ENCODE measurements at places on chromosomes 12 and 14. TPM values are rescaled to one million over a fixed set of nuclear protein-coding genes. Genes with fewer than 3 reads are reported as not detected.
A peak's percentile ranks its signal among the peaks of the same experiment; 100 is the strongest.

- peak; percentile 42 for DNase-seq
These were observed 120.9 kb downstream of the TMEM132C start for GRCh38 chr12:128387811-128388422.

DNA sequence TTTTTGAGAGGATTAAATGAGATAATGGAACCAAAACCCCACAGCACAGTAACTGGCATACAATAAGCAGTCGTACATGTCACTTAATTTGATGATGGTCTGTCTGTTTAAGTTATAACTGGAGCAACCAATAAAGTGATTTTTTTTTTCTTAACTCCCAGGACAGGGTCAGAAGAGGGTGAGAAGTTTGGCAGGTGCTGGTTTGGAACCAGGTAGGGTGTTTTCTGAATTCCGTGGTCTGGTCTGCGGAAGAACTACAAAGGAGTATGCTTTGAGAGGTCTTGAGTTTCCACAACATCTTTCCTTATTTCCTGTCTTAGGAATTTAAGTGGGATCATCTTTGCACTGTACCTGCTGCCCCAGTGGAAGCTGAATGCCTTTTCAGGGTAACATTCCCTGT is 111.7 kb downstream of the SLC8A3 start:
- DNase-seq, result no peak

GRCh38 chr14:88384718-88385117 is 739 bp upstream of the SPATA7 start:
- DNase-seq, result no peak

GRCh38 chr12:98123021-98123461 is 392.3 kb upstream of the TMPO start:
- no peak for DNase-seq

- DNase-seq, result no peak
These were observed 27.1 kb downstream of the DAD1 start for GRCh38 chr14:22561661-22562579.

DNA sequence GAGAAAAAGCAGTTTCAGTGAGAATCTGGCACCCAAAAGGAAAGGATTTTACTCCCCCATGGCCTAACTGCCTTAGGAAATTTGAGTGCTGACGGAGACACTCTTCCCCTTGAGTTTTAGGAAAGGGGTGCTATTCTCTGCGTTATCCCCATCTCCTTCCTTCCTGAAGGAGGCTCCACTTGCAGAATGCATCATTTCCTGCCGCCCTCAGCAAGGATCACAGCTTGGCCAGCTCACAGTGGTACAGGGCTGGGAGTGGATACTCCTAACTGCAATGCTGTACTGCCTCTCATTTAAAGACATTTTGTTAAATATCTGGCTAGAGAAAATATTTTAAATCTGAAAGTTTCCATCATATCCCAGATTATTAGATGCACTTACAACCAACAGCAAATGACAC is 33.0 kb downstream of the RDH12 start:
- no peak for DNase-seq

GRCh38 chr12:49295082-49295936 is at the start of gene PRPH:
TSS of gene PRPH (plus strand) at chr12:49295147. CDS start at chr12:49295201, 54 bp downstream.
- peak; percentile 79 for DNase-seq

- DNase-seq, result no peak
These were observed 10.9 kb downstream of the GATC start for GRCh38 chr12:120457133-120457532.

GRCh38 chr12:1355396-1355795 is 239.0 kb downstream of the FBXL14 start:
- no peak for DNase-seq

GRCh38 chr14:52048641-52049204 is 20.1 kb downstream of the NID2 start:
- no peak for DNase-seq

DNA sequence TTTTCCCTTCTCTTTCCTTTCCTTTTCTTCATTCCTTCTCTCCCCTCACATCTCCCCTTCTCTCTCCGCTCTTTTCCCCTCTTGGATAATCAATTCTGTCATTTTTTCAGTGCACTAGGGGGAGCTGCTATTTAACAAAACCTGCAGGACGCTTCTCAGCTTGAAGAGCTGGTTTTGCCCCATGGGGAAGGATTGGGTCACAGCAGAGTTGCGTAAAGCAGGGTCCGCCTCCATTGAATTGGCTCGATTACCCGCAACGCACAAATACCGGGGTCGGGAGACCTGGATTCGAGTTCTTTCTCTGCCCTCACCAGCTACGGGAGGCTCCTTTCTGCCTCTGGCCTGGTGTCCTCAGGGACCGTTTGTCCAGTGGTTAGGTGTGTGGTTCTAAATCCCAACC is 42.1 kb upstream of the CHGA start:
- no peak for DNase-seq

GRCh38 chr12:5305886-5306545 is 125.9 kb upstream of the NTF3 start:
- no peak for DNase-seq

DNA sequence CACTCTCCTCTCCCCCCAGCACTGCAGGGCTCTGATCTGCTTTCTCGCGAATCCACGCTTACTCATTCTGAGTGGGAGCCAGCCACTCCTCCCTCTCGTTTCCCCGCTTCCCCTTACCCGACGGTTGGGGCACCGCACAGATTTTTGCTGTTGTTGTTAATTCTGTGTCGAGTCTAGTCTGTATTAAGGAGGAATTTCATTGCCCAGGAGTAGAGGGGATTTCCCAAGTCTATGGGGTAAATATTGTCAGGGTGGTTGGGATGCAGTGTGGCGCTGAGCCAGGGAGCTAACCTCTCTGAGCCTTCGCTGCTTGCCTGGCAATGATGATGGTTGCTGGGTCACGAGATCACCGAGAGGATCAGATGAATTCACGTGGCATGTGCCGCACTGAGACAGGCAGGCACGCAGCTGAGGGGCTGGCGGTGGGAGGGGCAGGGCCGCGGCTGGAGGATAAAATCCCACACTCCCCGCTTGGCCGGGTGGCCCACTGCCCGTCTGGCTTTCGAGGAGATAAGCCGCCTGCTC is 18.5 kb downstream of the NCOR2 start:
- no peak for DNase-seq

- no peak for DNase-seq
These were observed 46.9 kb downstream of the PAWR start for GRCh38 chr12:79643821-79644220.

- DNase-seq, result no peak
These were observed 134.1 kb downstream of the PLEKHA5 start for GRCh38 chr12:19263672-19264071.

DNA sequence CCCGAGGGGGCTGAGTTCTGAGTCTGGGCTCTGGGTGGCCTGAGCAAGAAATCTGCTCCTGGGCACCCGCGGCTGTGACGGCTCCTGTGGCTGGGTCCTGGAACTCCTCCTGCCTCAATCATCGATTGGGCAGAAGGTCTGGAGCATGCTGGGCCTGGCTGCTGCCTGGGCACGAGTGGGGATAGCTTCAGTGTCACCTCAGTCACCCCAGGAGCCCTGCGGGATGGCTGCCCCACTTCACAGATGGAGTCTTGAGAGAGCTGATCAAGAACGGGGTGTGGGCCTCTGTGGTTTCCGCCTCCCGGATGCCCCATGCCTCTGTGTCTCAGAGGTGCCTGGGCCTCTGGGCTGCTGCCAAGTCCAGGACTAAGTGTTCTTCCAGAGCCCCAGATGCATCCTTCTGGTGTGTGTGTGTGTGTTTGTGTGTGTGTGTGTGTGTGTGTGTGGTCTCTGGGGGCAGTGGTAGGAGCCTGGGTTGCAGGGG is 185.6 kb upstream of the C14orf180 start:
- no peak for DNase-seq

- no peak for DNase-seq
These were observed 92.3 kb upstream of the SCAF11 start for GRCh38 chr12:46082490-46083200.

GRCh38 chr14:105525861-105526775 is at the start of gene TMEM121:
TSS of gene TMEM121 (plus strand) at chr14:105526583. CDS start at chr14:105528835, 2,252 bp downstream.
- no peak for DNase-seq

DNA sequence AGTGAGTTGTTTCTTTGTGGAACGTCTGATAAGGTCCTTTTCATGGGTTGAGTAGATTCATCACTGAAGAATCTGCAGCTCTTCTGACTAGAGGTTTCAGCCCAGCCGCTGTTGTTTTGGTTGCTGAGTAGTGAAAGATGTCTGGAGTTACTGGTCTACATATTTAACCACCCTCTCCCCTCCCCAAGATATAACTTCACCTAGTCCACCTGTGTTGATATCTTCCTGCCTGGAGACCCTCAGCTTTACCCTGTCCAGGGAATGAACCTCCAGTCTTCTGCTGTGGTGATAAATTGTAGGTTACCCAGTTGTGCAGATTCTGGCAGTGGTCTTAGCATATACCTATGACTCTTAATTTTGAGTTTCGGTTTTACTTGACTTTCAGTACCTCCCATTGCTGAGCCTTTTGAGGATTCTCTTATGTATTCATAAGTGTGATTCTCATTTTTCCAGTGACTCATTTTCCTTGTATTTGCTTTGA is 62.9 kb downstream of the CCDC91 start:
- DNase-seq, result no peak

- peak; percentile 47 for DNase-seq
These were observed 71.3 kb downstream of the DERA start for GRCh38 chr12:15982471-15982870.

GRCh38 chr14:81682701-81683100 is 149.0 kb upstream of the SEL1L start:
- no peak for DNase-seq

DNA sequence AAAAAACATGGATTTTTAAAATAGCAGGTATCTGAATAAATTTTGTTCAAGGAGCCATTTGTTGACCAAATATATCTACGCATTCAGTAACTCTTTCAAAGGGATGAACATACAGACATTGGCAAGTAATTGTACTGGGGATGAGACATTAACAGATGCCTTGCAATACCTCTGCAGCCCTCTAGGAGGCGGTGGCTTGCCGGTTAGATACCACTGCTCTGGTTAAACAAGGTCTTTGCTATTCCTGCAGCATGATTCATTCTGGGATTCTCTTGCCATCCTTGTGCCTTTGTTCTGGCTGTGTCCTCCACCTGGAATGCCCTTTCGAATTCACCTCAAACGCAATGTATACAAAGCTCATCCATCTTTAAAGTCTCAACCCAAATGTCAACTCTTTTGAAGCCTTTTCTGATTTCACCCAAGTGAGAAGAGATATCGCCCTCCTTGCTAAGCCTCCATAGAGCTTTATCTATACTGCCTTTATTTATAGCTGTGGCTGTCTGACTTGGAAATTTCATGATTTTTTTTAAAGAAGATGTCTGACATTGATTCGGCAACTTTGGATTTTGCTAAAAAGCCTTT is 131.0 kb upstream of the SRRM4 start:
- peak; percentile 49 for DNase-seq

- DNase-seq, result no peak
These were observed 36.1 kb downstream of the SLCO1C1 start for GRCh38 chr12:20731274-20731673.

GRCh38 chr12:90460681-90461080 is 494.3 kb downstream of the CCER1 start:
- DNase-seq, result no peak

- peak; percentile 63 for DNase-seq
These were observed at the start of gene IGF1 for GRCh38 chr12:102480406-102480805. TSS of gene IGF1 (minus strand) at chr12:102480563. CDS start at chr12:102480381, 182 bp downstream.

DNA sequence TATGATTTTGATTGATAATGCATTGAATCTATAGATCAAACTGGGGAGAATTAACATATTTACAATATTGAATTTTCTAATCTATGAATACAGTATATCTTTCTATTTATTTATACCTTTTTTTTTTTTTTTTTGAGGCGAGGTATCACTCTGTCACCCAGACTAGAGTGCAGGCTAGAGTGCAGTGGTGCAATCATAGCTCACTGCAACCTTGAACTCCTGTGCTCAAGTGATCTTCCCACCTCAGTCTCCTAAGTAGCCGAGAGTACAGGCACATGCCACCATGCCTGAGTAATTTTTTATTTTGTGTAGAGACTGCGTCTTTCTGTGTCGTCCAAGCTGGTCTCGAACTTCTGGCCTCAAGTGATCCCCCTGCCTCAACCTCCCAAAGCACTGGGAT is 20.4 kb downstream of the LTBR start:
- DNase-seq, result no peak

DNA sequence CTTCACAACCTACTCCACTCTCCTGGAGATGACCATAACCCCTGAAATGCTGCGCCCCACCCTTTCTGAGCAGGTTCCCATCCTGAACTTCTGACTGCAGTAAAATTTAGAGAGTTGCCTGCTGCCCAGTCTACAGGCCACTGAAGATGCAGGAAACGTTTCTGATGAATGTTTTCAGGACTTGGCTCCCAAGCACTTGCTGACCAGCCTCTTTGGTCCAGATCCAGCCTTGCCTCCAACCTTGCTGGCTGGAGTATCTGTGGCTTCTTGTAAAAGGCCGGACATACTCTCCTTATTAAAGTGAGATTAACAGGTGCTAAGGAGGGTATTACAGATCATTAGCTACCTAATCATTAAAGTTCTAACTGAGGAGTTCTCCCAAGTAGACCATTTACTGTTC is 70.3 kb upstream of the STXBP6 start:
- DNase-seq, result no peak

DNA sequence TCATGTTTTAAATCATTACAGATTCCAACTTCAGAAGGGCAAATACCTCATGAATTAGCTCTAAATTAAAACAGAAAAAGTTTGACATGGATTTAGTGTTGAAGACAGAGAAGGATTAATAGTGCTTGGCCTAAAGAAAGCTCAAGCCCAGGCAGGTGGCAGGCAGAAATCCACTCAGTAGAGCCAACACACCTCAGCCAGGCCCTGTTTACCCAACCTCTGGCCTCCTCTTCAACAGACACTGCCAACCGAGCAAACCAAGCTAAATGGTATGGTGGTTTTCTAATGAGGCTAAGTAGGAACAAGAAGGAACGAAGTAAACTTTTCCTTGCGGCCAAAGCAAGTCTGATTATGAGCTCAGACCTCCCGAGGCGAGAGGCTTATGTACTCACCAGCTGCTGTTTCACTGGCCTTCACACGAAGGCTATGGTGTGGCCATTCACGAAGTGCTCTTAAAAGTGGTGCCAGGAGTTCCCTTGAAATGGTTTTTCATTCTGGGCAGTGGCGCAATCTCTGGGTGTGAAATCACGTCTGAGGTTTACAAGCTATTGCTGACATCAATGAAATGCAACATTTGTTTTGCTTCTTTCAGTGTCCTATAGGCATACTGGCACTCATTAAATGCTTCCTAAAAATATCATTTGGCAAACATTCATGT is 124.1 kb upstream of the LGR5 start:
- DNase-seq, result peak; percentile 30

- peak; percentile 64 for DNase-seq
These were observed 1.3 kb downstream of the GLI1 start for GRCh38 chr12:57460841-57461275.

Gene P2RX2
- 5.9 TPM for polyA plus RNA-seq

Gene IL31
- not detected for polyA plus RNA-seq

Gene NFATC4
- 102 TPM for polyA plus RNA-seq

Gene ADAMTS20
- polyA plus RNA-seq, result 0.23 TPM

Gene TBC1D30
- 13.5 TPM for polyA plus RNA-seq

Gene ASIC1
- polyA plus RNA-seq, result 11.4 TPM

Gene MSI1
- 19.3 TPM for polyA plus RNA-seq

Gene PMEL
- polyA plus RNA-seq, result 2.7 TPM

Gene STYK1
- 0.46 TPM for polyA plus RNA-seq

Gene SYNE3
- 2.2 TPM for polyA plus RNA-seq

Gene PLCZ1
- 1.7 TPM for polyA plus RNA-seq

Gene ADAM21
- polyA plus RNA-seq, result 0.90 TPM

Gene CLEC1B
- polyA plus RNA-seq, result 1.2 TPM
